ENCODE measurements at places on chromosomes 2 and 18.

DNA sequence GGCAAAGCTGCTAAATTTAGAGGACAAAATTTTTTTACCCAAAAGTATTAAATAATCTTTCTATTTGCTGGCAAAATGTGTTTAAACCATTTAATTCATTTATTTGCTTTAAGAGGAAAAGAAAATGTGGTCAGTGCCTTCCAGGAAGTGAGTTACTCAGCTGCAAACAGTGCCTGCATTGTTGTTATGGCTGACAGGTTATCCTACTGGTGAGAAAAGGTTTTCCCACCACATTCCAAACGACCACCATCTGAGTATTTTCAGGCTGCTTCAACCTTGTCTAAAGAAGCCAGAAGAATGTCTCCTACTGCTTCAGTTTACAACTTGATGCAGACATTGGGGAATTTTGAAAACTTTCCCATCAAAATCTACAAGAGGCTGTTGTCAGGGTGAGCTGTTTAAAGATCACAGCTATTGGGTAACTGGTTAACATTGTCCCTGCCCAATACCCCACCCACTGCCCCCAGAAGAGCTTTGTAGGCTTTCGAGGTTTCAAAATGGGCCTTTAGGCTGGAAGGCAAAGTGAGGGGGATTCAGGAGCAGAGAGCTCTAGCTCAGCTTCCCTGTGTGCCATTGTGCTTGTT is 461.3 kb upstream of the FANCL start:
- no peak for DNase-seq

DNA sequence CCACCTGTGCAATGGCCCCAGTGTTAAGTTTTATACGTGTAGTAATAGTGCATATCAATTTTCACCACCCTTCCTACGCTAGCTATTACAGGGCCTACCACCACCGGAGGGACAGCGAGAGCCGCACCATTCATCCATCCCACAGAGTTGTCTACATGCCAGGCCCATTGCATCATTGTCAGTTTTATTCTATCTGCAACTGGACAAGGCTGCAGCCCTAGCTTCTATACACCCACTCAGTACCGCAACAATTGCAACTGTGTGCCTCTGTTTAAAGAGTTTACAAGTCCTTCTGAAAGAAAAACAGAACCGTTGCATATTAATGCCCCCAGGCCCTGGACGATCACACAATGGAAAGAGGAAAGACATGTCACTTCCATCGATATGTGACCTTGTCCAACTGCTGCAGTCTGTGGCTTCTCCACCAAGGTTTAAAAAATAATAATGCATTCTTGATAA is 58.6 kb downstream of the ZEB2 start:
- DNase-seq = no peak

DNA sequence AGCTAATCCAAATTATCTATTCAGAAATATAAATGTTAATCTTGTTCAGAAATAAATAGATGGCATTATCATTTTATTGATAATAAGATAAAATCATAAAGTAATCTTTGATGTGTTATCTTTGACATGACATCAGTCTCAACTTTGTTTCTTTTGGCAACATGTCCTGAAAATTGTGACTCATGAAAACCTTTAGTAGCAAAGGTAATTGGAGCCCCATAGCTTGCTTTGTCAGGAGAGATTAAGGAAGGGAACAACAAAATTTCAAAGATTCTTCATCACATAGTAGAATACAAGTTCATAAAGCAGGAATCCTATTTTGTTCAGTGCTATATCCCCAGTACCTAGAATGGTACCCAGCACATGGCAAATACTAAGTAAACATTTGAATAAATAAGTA is 165.4 kb downstream of the KCNE4 start:
- DNase-seq = no peak

GRCh38 chr18:5488844-5489243 is 55.0 kb downstream of the EPB41L3 start:
- DNase-seq = no peak

DNA sequence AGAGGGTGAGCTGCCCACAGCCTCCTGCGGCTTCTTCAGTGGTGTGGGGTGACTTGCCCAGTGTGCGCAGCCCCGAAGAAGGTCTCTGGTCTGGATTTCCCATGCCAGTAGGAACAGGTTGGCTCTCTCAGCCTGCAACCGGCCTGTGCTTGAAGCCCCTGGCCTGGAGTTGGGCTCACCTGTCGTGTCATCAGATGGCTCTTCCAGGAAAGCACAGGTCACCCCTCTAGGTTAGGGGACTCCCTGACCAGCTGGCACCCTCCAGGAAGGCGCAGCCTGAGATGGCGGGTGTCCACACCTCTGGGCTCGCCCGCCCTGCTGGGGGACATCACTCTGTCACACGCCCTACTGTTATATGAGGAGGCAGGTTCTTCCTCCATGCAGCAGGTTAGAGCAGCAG is 179.8 kb downstream of the SEPTIN10 start:
- DNase-seq = no peak

DNA sequence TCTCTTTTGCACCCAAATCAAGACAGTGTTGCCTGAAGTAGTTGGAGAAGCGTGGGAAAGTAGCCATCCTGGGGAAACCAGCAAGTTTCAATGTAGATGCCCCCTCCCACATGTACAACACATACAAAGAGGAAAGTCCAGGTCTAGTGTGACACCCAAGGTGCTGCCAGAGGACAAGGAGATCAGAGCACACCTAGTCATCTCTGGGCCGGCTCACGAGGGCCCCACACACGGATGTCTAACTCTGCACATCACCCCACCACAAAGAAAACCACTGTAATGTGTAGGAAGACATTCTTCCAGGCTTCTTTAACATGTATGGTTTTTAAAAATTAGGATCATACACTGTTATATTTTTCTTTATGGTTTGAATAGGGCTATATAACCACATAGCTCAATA is 21.6 kb downstream of the PARD6G start:
- no peak for DNase-seq

DNA sequence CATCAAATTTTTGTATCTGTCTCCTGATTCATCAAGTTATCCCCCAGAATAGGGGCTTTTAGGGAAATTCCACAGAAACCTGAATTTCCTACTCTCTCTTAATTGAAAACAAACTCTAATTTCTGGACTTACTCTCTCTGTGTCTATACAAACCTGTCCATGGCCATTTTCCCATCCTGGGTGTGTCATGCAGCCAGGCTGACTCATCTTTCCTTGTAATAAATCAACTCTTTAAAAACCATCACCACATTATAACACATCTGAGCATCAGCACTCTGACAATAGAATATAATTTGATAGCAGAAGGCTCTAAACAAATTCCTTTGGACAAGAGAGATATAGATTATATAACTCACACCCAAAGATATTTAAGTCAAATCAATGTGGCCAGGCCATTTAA is 610.2 kb downstream of the DCC start:
- no peak for DNase-seq

GRCh38 chr2:230932556-230933511 is 7.8 kb upstream of the GPR55 start:
- DNase-seq = no peak

DNA sequence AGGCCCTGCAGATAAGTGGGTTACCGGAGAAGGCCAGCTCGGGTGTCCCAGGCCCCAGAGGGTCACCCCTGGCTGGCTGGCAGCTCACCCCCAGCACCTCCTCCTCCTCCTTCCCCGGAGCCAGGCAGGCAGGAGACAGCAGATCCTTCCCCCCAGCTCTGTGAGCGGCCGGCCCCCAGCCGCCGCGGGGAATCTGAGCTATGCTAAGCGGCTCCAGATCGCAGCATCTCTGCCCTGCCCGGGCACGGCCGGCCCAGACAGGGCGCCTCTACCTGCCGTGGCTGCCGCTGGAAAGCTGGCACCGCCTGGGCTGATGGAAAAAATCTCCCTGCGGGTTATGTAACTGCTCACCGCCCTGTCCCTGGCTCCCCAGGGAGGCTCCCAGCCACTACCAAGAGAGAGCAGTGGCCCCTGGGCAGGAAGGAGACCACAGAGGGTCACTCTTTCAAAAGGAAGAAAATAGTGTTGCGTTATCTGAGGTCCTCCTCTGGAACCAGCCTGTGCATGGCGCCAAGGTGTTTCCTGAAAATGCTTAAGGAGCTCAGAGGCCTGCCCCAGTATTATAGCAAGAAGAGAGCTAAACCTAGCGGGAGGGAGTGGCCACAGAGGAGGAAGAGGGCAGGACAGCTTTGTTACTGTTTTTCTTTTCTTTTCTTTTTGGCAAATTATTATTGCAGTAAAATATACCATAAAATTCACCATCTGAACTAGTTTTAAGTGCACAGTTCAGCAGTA is 179.0 kb downstream of the SMAD7 start:
- no peak for DNase-seq

- DNase-seq = no peak
Observed at GRCh38 chr2:201642086-201642578, 1.2 kb downstream of the TMEM237 start.

GRCh38 chr2:164910101-164910899 is 45.0 kb downstream of the SLC38A11 start:
- no peak for DNase-seq
